Activated naive CD4-positive, alpha-beta T cell treated with anti-CD3 and anti-CD28 coated beads, Interleukin-2, amount 50 U/mL, for 16 hours (primary cell): ENCODE measurements at places on chromosomes 16 and 17.
A peak's percentile ranks its signal among the peaks of the same experiment; 100 is the strongest.

GRCh38 chr16:11748404-11749254 is 6.0 kb upstream of the TXNDC11 start:
- DNase-seq, result no peak

GRCh38 chr17:44782326-44782850 is 23.6 kb downstream of the ADAM11 start:
- DNase-seq, result no peak

- no peak for DNase-seq
These were observed 1.2 kb upstream of the EPX start for GRCh38 chr17:58191241-58191896.

DNA sequence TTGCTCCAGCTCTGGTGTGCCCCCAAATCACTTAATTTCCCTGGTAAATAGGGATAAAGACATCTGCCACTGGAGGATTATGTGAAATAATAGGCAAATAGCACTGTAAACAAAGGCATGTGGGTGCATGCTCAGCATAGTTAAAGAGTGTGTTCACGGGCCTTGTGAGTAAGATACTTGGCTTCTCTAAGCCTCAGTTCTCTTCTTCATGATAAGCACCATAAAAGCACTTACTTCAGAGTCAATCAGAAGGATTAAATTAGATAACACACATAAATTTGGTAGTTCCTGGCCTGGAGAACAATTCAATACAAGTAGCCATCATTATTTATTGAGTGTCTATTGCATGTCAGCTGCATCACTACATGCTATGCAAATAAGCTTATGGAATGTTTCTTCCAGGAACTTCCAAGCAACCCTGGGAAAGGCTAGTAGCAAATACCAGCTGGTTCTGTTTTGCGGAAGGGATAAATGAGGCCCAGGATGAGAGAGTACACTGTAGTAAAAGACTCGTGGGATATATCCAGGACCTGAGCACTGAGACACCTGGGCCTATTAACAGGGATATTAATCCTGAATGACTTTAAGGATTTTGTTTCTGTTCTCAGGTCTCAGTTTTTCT is 14.5 kb downstream of the CCL11 start:
- no peak for DNase-seq

GRCh38 chr16:73012341-73012740 is 35.6 kb downstream of the ZFHX3 start:
- DNase-seq, result no peak

- DNase-seq, result no peak
These were observed 53.8 kb upstream of the CACNG5 start for GRCh38 chr17:66781135-66781534.

- no peak for DNase-seq
These were observed 3.1 kb upstream of the MIF4GD start for GRCh38 chr17:75273977-75274708.

GRCh38 chr17:76171706-76172105 is 30.7 kb upstream of the FOXJ1 start:
- no peak for DNase-seq

- DNase-seq, result peak; percentile 33
These were observed 2.0 kb downstream of the ZNF319 start for GRCh38 chr16:57998486-57998885.

GRCh38 chr16:82476786-82477185 is 150.0 kb upstream of the CDH13 start:
- DNase-seq, result no peak

DNA sequence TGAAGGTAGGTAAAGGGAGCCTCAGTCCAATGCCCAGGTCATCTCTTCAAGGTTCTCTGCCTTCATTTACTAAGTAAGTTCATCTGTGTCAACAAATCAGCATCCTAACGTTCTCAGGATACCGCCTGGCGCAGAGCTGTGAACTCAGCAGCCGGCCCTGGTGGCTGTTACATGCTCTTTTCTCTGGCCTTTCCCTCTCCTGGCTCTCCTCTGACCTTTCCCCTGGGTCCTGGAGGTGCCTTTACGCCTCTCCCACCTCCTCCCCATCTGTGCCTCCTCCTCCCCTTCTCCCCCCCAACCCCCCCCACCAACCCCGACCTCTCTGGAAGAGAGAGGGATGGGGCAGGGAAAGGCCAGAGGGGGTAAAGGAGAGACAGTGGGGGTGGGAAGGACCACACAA is 19.5 kb downstream of the COTL1 start:
- DNase-seq, result no peak

DNA sequence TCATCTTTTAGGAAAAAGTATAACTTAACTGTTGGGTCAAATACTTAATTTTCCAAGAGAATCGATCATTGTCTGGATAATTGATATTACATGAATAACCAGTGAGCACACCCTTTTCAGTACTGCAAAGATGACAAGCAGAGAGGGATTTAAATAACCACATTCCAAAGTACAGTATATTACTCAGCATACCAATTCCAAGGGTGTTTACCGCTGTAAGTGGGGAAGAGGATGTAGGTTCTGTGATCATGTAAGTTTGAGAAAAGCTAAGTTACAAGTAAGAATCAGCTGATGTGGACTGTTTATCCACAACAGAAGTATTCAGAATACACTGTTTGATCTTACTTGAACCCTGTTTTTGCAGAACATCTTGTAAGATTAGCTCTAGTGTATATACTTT is 6.1 kb downstream of the GDE1 start:
- DNase-seq, result no peak

GRCh38 chr16:12548270-12548983 is 255.3 kb downstream of the CPPED1 start:
- no peak for DNase-seq

DNA sequence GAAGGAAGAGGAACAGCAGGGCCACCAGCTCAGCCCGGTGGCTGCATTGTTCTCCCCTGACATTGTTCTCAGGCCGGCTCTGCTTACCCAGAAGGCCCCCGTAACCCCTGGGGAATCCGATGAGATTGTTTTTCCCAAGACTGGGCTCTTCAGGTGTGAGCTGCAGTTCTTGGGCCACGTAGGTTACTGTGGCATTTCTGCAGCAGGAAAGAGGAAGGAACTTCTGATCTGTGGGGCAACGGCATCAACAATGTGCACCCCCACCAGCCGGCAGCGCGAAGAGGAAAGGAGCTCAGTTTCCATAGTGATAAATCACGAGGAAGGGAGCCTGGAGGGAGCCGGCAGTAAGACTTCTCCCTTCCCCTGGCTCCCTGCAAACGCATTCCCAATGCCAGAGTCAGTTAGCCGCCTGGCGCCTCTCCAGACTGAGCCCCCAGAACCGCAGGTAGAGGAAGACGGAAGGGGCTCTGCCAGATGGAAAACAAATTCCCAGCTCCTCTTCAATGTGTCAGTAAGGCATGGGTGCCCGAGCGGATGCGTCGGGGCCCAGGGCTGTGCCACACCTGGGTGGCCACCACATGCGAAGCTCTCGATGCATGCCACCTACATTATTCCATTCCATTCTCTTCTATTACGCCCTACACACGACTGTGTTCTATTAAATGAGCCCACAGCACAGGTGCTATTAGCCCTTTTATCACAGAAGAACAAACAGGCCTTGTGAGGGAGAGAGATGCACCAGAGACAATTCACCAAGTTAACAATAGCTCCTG is 21.5 kb upstream of the PECAM1 start:
- DNase-seq, result no peak

DNA sequence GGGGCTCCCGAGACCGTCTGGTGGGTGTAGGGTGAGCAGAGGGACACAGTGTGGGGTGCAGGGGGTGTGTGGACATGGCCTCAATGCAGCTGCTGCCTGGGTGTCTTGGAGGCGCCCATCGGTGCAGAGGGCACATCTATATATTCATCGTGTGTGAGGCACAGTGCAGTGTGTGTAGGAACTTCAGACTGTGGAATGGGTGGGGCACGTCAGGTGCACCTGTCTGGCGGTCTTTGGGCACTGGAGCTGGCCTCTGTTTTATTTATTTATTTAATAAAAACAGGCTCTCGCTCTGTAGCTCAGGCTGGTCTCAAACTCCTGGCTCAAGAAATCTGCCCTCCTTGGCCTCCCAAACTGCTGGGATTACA is 16.8 kb downstream of the LASP1 start:
- DNase-seq, result no peak

GRCh38 chr16:11774065-11774626 is 22.9 kb downstream of the ZC3H7A start:
- DNase-seq, result no peak

DNA sequence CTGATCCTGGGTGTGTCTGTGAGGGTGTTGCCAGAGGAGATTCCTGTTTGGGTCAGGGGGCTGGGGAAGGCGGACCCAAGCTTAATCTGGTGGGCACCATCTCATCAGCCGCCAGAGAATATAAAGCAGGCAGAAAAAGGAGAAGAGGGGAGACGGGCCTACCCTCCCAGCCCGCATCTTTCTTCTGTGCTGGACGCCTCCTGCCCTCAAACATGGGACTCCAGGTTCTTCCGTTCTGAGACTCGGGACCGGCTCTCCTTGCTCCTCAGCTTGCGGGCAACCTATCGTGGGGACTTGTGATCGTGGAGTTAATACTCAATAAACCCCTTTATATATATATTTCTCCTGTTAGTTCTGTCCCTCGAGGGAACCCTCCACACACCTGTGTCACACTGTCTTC is 64.5 kb downstream of the LMF1 start:
- DNase-seq, result no peak

GRCh38 chr16:26665166-26665939 is 401.4 kb upstream of the C16orf82 start:
- peak; percentile 13 for DNase-seq

GRCh38 chr17:42428141-42428944 is 5.3 kb upstream of the CAVIN1 start:
- DNase-seq, result peak; percentile 31

- no peak for DNase-seq
These were observed 38.0 kb downstream of the TMC7 start for GRCh38 chr16:19021747-19022146.

- DNase-seq, result no peak
These were observed 9.4 kb downstream of the HBQ1 start for GRCh38 chr16:189604-190186.

GRCh38 chr17:70699408-70699807 is 530.1 kb downstream of the KCNJ2 start:
- DNase-seq, result no peak

- no peak for DNase-seq
These were observed 4.5 kb downstream of the VPS4A start for GRCh38 chr16:69315486-69316311.

- no peak for DNase-seq
These were observed 571 bp downstream of the TIMP2 start for GRCh38 chr17:78924481-78925151.

DNA sequence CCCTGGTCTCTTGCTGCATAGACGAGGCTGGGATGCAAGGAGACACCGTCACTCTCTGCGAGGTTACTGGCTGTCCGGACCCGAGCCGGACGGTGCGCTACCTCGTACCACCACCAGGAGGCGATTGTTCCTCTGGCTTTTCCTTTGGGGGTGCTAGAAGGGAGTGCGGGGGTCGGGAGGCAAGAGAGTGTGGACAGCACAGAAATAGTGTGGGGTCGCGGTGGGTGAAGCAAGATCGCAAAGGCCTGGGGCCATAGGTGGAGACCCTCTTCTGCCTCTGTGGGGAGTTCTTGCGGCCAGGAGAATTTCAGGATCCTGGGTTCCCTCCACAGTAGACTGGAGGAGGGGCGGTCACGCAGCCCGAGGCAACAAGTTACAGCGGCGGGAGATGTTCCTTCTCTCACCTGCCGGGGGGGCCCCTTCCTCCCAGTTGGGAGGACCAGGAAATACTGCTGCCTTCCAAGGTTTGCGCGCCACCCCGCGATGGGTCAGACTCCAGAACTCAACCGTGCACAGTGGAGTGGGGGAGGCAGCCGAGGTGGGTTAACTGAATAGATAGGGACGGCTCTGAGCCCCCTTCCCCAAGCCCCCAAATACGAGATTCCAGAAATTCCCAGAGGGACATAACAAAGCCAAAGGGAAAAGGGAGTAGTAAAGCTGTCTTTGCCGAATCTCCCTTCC is 6.9 kb downstream of the PHOSPHO1 start:
- DNase-seq, result peak; percentile 73

- no peak for DNase-seq
These were observed 37.1 kb downstream of the C16orf87 start for GRCh38 chr16:46793841-46794240.

DNA sequence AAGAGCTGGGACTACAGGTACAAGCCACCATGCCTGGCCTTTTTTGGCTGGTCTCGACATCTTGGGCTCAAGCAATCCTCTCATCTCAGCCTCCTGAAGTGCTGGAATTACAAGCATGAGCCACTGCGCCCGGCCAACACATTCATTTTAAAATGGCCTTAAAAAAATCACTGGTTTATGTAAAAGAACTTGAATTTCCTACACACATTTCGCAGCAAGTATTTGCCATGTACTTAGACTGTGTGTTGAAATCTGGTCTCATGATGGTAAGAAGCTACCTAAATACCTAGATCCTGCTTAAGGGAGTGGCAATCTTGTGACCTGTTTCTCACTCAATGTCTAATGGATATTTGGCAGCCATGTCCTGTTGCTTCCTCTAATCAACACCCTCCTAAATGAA is 8.5 kb upstream of the CYTH1 start:
- no peak for DNase-seq

GRCh38 chr16:74291577-74292208 is 4.9 kb upstream of the PSMD7 start:
- DNase-seq, result no peak

GRCh38 chr16:87344931-87345631 is 27.9 kb upstream of the C16orf95 start:
- peak; percentile 45 for DNase-seq

DNA sequence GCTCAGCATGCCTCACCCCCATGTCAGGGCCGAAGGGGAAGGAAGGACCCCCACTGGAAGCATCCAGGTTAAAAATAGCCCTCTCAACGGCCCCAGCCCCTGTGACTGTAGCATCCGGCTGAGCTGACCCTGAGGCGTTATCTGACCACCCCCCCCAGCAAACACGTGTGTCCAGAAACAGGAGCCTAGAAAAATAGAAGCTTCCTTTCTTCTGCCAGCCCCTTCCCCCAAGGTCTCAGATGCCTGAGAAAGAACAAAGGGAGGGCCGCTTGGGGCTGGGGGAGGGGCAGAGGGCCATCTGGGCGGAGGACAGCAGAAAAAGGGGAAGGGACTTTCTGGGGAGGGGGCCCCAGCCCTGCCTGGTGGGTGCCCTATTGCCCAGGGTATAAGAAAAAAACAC is 55.8 kb downstream of the ACTG1 start:
- no peak for DNase-seq
